ENCODE measurements at places on chromosomes 3 and 15.

DNA sequence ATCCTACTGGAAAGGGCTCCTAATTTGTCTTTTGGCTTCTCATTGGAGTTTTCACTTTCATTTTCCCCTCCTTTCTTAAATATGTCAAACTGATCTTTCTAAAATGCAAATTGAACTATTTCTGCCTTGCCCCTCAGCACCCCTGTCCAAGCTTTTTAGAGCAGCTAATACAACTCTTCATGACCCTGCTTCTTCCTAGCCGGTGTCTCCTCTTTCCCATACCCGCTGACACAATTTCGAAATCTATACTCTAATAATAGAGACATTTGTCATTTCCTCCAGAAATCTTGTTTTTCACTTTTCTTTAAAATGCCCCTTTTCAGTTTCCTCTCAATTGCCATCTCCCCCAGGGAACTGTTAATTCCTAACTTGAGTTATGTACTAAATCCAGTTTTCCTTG lies 2.9 kb upstream of the EPHA3 start:
- peak; percentile 2 for DNase-seq

- no peak for DNase-seq
Measured at GRCh38 chr15:32668942-32669341, 27.4 kb downstream of the SCG5 start.

DNA sequence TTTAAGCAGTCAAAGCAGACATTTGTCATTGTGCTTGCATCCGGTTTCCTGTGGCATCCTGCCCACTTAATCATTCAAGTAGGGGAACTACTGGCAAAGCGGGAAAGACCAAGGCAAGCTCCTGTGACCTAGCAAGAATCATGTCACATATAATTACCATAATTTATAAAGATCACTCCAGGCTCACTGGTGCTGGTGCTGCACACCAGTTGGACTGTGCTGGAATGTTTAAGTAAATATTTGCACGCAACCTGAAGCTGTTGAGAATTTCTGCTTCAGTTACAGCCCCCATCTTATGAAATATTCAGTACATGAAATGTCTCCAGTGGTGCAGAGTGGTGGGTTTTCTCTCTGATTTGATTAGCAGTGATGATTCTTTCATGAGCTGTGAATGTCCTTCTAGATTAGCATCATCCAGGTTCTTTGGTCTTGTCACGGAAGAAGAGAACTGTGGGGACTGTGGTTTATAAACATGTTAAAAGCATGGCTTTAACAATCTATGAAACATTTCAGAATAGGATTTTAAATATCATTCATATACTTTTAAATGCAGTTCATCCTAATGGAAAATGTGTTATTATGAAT lies 621.3 kb upstream of the EPHA6 start:
- no peak for DNase-seq

- peak; percentile 49 for DNase-seq
Measured at GRCh38 chr3:175163686-175164085, 304.6 kb downstream of the NAALADL2 start.

DNA sequence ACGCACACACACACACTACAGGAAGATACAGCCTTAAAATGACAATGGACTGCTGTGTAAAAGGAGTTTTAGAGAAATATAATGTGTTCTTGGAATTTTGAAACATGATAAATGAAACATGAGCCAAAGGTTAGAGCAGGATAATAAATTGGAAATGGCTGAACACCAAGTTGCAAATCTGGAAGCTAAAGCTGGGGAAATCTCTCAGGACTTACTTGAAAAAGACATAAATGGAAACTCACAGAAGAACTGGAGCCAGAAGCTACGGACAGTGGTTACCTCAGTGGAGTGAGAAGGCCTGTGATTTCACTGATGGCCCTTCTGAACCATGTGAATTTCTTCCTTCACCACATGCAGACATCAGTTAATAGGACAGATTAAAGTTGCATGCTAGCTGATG lies 37.3 kb upstream of the ATP10A start:
- DNase-seq: peak; percentile 56

- DNase-seq: no peak
Measured at GRCh38 chr15:66241908-66242285, 11.7 kb downstream of the MEGF11 start.

- no peak for DNase-seq
Measured at GRCh38 chr3:117624424-117624823, 914.8 kb downstream of the TUSC7 start.

GRCh38 chr3:160781402-160781801 lies 25.4 kb downstream of the PPM1L start:
- DNase-seq: no peak

DNA sequence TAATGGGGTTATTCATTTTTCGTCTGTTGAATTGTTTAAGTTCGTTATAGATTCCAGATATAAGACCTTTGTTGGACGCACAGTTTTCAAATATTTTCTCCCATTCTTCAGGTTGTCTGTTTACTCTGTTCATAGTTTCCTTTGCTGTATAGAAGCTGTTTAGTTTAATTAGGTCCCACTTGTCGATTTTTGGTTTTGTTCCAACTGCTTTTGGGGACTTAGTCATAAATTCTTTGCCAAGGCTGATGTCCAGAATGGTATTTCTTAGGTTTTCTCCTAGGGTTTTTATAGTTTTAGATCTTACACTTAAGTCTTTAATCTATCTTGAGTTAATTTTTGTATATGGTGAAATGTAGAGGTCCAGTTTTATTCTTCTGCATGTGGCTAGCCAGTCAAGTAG lies 58.9 kb upstream of the ZNF280D start:
- DNase-seq: no peak

GRCh38 chr15:85804481-85805170 lies 9.9 kb upstream of the KLHL25 start:
- DNase-seq: no peak

DNA sequence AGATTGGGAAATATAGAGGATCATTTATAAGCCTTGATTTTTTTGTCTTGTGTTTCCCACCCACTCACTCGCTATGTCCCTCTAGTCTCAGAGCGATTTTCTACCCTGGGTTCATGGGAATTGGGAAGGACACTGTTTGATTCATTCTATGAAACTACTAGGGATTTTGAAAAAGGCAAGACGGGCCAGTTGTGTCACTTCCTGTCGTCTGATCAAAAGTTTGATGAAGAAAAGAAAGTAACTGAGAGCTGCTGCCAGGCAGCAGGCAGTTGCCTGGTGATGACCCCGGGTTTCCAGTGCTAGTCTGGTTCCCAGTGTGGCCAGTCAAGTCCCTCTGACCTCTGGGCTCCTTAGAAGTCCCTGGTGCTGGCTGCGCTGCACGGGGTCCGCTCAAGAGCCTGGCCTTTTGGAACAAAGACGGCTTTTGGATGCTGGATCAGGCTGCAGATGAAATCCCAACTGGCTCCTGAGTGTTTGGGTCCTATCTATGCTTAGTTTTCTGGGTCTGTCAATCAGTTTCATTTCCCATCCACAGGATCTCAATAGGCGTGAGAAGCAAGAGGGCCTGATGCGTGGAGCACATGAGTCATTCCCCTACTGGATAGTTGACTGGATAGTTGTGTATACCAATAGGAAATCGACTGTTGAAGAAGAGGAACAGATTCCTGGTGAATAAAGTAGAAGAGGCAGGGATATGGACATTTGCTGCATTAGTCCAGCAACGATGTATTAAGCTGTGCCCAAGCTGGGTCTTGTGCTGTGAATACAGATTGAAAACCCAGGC lies 89.7 kb downstream of the EEFSEC start:
- DNase-seq: no peak

GRCh38 chr3:69426967-69427304 lies 41.0 kb upstream of the FRMD4B start:
- no peak for DNase-seq

DNA sequence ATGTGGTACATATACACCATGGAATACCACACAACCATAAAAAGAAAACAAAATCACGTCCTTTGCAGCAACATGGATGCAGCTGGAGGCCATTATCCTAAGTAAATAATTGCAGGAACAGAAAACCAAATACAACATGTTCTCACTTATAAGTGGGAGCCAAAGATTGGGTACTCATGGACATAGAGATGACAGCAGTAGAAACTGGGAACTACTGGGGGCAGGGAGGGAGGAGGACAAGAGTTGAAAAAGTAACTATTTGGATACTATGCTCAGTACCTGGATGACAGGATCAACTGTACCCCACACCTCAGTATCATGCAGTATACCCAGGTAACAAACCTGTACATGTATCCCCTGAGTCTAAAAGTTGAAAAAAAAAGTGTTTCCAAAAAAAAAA lies 23.2 kb upstream of the ATOSA start:
- DNase-seq: no peak

- DNase-seq: no peak
Measured at GRCh38 chr3:187628169-187628568, 42.0 kb downstream of the SST start.

GRCh38 chr15:34490417-34491193 lies 53.0 kb upstream of the GOLGA8A start:
- no peak for DNase-seq

GRCh38 chr3:196867155-196867506 lies 589 bp upstream of the SENP5 start:
- no peak for DNase-seq

DNA sequence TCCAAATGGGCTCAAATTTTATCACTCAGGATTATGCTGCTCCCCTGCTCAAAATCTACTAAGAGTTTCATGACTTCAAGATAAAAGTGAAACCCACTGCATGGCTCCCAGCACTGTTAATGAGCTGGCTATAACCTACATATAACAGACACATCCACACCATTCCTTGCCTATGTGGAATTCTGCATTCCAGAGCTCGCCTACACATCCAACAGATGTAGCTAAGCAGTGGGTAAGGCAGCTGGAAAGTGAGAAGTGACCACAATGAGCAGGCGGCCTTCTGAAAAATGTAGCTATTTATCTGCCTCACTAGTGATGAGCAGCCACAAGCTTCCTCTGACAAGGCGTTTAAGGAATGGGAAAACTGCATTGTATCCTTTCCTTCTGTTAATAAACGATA lies 92.0 kb upstream of the TRIM42 start:
- no peak for DNase-seq

- DNase-seq: no peak
Measured at GRCh38 chr3:8095724-8096123, 405.9 kb upstream of the LMCD1 start.

DNA sequence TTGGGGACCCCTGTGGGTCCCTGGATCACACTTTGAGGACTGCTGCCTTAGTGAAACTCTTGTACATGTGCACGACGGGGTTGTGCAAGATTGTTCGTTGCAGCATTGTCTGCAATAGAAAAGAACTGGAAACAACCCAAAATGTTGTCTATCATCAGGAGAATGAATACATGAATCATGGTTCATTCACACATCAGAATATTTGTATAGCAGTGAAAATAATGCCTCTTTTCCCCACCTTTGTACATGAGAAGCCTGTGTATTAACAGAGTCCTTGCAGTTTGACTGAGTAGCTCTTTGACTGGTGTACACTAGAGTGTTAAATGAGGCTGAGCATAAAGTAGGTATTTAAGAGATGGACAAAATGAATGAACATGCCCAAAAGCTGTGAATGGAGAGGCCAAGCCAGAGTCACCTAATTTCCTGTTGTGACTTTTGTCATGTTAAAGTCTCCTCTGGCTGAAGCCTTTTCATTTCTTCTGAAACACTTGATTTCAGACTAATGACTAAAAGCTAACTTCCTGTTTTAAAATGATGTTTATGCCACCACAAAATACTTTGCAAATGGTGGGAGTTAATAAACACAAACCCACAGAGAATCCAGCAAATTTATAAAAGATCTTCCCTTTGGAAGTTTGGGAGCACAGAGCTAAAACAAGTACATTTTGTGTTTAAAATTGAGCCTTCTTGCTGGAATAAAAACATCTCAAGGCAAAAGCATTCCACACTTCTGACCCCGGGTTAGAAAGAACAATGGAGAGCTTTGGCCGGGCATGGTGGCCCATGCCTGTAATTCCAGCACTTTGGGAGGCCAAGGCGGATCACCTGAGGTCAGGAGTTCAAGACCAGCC lies 20.6 kb upstream of the USP3 start:
- DNase-seq: peak; percentile 53

- DNase-seq: no peak
Measured at GRCh38 chr3:61236556-61236955, 14.7 kb downstream of the FHIT start.

- no peak for DNase-seq
Measured at GRCh38 chr15:64597477-64597822, 137.1 kb downstream of the ZNF609 start.

DNA sequence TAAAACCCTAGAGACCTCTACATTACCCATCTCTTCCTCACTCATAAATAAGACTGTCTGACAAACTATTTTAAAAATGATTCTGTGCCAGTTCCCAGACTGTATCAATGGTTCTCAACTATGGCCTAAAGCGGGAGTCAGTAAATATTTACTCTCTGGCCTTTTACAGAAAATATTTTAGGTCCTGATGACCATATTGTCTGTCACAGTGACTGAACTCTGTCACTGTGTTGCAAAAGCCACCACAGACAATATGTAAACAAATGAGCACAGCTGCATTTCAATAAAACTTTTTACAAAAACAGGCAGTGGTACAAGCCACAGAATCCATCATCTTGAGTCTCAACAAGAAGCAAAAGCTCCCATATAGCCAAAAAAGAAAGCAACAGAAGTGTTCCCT lies 45.4 kb downstream of the PLOD2 start:
- DNase-seq: no peak

DNA sequence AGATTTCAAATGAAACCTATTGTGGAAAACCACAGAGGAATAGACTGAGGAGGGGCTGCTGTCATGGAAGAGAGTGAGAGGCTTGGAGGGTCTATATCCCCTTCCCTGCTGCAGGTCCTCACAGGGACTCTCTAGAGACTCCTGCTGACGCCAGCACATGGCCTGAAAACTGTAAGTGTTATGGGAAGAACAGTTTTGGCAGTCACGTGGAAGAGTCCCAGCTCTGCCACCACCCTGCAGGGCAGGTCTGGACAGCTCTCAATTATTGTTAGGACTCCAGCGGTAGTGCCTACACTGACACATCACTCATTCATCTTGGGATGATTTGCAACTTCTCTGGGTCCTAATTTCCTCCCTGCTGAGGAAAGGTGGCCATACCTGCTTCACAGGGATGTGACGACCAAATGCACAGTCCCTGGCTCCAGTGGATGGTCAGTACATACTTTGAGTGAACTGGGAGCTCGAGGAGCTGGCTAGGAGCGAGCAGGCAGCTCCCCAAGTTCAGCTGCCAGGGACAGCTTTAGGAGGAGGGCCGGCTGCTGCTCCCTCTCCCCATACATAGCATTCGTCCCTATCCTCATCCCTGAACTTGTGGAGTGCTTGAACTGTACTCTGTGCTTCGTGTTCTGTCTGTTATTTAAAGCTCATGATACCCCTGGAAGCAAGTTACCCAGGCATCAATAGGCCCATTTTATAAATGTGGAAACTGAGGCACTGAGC lies 49.2 kb downstream of the CTXND1 start:
- DNase-seq: no peak

DNA sequence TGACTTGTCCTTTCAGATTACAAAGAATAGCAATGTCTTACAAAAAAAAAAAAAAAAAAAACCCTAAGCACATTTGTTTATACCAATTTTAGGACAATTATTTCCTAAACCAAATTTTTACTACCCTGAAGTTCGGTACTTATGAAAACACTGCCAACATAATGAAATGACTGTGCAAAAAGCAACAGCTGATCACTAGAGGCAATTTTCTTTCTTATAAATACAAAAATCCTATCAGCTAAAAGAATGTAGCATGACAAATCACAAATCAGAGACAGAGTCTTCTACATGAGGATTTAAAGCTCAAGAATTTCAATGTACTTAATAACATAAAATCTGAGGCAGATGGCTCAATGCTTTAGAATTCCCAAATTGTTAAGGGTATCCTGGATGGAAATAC lies 191.8 kb downstream of the MAGI1 start:
- DNase-seq: no peak

- DNase-seq: peak; percentile 53
Measured at GRCh38 chr3:76442374-76442915, 597.5 kb upstream of the ROBO2 start.
